ENCODE measurements at places on chromosomes 6 and 20.
A peak's percentile ranks its signal among the peaks of the same experiment; 100 is the strongest.

GRCh38 chr6:152695372-152696045 lies 2.2 kb upstream of the MYCT1 start:
- DNase-seq, result no peak

- DNase-seq, result no peak
These were observed 7.1 kb downstream of the SLC9A8 start for GRCh38 chr20:49819702-49820101.

DNA sequence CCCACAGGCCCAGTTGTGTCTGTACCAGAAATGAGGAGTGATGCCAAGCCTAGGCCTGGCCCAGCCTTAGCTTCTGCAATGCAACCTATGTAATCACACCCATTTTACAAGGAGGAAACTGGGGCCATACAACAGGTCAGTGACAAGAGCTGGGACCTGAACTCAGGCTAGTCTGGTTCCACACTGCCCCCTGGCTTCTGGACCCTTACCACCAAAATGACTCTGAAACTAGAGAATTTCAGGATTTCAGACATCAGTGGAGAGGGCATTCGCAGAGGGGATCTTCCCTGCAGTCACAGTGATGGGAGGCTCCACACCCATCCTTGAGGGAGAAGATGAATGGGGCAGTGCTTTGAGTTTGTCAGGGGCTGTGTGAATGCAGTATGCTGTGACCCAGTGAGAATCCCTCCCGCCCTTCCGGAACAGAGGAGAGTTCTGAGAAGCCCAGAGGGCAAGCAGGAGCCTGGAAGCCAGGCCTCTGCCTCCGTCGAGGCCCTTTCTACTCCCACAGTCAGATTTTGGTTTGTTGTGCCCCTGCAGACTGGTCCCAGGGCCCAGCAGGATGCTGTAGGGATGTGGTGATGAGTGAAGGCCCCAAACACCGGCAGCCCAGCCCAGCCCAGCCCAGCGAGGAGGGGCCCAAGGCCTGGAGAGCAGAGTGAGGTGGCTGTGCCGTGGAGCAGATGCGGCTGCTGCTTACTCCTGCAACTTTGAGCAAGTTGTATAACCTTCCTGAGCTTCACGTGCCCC lies 48.1 kb upstream of the MYL9 start:
- DNase-seq, result no peak

DNA sequence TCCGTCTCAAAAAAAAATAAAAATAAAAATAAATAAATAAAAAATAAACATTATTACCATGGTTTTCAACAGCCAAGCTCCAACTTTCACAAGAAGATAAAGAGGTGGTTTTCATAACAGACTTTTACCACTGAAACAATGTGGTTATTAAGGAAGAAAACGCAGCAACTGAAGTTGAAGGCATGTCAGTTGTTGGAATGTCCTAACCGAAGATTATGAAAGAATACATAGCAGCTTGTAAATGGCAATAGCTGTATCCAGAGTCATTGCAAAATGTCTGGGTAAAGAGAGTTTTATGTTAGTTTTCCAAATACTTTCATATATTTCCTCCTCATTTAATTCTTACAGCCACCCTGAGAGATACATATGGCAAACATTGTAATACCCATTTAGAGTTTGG lies 161.6 kb upstream of the MARCKS start:
- DNase-seq, result no peak

- DNase-seq, result no peak
These were observed 161.5 kb downstream of the TSHZ2 start for GRCh38 chr20:53133628-53134027.

DNA sequence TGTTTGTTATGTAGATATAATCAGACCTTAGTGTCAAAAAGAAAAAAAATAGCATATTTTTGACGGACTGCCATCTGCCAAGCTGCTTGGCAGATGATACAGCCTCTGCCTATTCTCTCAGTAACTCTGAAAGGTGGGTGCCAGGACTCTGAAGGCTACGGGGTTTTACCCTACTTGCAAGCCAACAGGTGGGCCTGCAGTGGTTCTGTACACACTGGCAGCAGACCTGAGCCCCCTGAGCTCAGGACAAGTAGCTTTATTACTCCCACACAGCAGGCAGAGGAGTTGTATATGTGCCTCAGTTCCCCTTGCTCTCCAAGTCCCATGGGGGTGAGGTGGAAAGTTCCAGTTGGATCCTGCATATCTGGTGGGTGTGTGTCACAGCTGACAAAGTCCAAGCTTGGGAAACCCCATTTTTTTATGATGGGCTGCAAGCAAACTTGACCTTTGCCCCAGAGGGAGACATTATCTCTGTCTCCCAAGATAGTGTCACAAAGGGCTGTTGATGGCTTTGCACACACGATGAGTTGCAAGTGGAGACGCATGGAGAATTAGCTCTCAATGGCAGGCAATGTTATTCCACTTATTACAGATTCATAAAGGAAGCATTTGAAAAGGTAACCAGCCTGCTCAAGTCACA lies 20.5 kb upstream of the AFDN start:
- DNase-seq, result no peak

DNA sequence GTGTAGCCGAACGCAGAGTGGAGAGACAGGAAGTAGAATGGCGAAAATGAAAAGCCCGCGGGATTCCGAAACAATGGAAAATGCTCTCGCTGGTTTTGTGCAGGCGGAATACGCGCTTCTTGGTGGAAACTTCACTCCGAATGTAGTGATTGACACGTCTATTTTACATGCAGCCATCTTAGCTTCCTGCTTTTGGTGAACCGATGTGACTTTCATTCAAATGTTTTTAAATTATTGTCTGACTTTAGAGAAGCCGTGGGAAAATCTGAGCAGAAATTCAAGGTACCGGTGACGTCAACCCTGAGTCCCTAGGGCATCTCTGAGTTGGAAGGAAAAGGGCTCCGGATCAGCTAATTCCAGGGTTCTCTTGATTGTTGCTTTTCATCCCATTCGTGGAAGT lies 11.4 kb downstream of the GPX5 start:
- peak; percentile 30 for DNase-seq

- peak; percentile 31 for DNase-seq
These were observed 12.7 kb downstream of the IGF2R start for GRCh38 chr6:159981403-159982245.

DNA sequence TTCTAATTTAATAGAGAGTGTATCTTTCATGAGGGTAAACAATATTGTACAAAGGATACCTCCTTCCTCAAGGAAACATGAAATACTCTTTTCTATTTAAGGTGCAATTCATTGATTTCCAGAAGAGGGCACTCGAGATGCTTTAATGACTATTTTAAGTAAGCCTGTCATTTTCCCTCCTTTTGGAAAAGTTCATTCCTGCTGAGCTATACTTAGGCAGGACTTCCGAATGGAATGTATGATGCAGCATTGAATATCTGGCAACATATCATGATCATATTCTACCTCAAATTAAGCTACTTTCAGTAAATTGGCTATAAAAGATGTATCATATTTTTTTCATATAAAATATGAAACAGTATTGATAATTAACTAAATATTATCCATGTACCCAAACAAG lies 5.0 kb downstream of the DST start:
- no peak for DNase-seq

DNA sequence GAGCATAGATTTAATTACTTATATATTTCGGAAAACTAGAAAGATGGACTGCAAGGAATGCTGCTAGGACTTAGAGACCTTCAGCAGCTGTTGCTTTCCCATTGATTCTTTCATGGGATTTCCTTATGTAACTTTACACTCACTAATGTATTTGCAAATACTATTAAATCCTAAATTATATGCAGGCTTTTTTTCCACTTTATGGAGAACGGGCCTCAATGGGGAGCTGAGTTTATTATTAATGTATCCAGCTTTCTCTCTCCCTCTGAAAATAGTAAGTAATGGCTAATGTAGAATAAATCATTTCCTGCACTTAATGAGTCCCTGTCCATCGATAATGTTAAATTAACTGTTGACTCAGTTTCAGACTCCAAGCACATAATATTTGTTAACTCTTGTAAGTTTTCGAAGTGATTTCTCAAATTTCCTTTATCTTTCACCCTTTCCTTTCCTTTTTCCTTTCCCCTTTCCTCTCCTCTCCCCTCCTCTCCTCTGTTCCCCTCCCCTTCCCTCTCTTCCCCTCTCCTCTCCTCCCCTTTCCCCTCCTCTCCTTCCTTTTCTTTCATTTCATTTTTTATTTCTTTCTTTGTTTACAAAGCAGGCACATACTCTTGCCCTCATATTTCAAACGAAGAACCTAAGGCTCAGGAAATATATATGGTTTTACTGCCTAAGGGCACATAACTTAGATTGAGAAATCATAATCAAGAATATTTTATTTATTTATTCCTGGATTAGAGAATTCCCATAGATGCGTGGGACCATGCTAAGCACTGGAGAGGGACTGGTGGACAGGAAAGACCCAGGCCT lies 503.6 kb downstream of the MMUT start:
- no peak for DNase-seq

- DNase-seq, result no peak
These were observed 117.6 kb upstream of the SLC2A12 start for GRCh38 chr6:134169871-134170486.

GRCh38 chr6:136956590-136957544 lies 34.8 kb downstream of the SLC35D3 start:
- no peak for DNase-seq

DNA sequence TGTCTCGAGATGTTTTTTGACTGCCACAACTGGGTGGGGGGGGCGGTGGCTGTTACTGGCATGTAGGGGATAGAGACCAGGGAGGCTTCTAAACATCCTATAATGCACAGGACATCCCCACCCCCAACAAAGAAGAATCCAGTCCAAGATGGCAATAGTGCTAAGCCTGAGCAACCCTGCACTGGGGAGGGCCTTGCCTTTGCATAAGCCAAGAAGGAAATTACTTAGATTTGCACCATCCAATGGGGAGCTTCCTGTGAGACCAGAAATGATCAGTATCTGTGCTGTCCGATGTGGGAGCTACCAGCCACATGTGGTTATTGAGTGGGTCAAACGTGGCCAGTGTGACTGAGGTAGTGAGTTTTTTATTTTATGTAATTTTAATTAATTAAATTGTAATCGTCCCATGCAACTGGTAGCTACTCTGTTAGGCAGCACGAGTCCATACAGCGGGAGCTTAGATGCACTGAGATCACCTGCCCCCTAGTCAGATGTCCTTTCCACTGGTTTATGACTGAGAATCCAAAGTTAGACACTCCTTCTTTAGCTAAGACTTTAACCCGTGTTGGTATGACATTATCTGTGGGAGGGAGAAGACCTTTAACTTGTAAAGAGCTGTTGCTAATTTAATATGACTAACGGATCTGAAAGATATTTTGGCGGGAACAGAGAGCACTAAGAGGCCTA lies 97.4 kb upstream of the NEDD9 start:
- no peak for DNase-seq

GRCh38 chr20:54047720-54048119 lies 22.7 kb downstream of the BCAS1 start:
- no peak for DNase-seq

GRCh38 chr6:31689249-31690110 lies 8.6 kb upstream of the LY6G5C start:
- no peak for DNase-seq

GRCh38 chr20:3698591-3699001 lies 13.8 kb downstream of the SIGLEC1 start:
- no peak for DNase-seq

DNA sequence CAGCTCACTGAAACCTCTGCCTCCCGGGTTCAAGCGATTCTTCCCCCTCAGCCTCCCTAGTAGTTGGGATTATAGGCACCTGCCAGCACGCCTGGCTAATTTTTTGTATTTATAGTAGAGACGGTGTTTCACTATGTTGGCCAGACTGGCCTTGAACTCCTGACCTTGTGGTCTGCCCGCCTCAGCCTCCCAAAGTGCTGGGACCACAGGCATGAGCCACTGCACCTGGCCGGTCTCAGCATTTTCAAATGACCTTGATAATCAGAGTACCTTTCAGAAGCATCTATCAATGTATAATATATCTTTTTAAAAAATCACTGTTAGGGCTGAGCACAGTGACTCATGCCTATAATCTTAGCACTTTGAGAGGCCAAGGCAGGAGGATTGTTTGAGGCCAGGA lies 143.0 kb downstream of the DOK5 start:
- no peak for DNase-seq

DNA sequence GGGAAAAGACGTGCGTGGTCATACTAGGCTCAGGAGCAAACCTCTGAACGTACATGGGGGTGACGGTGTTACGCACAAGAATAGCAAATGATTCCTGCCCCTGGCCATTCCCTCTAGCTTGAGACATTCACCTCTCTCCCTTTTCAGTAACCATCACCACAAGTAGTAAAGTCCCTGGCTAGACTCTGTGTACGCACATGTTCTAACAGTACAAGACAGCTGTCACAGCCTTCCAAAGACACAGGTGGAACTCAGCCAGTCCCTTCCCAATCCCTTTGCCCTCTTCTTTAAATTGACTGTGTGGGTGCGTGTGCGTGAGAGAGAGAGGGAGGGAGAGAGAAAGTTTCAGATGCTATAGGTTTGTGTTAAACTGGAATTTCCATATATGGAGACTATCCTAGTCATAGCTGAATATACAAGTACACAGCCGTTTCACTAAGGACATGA lies 67.3 kb downstream of the LY86 start:
- DNase-seq, result no peak

- no peak for DNase-seq
These were observed 144.6 kb downstream of the ELOVL4 start for GRCh38 chr6:79802657-79803300.

DNA sequence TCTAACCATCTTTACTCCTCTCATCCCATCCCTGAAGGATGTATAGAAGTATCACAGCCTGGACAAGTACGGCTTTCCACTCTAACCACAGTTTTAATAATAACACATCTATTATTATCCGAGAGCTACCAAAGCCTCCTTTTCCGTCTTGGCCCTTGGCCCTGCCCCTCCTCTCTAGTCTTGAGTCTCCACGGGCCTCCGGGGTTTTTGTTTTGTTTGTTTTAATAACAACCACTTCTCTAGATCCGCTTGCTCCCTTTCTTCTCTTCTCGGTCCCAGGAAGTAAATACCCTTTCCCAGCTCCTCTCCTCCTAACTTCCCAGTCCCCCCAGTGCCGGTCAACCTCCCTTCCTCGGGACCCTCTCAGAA lies 661 bp downstream of the LCA5 start:
- no peak for DNase-seq

GRCh38 chr6:72861935-72862432 lies 240.1 kb downstream of the KCNQ5 start:
- DNase-seq, result no peak

DNA sequence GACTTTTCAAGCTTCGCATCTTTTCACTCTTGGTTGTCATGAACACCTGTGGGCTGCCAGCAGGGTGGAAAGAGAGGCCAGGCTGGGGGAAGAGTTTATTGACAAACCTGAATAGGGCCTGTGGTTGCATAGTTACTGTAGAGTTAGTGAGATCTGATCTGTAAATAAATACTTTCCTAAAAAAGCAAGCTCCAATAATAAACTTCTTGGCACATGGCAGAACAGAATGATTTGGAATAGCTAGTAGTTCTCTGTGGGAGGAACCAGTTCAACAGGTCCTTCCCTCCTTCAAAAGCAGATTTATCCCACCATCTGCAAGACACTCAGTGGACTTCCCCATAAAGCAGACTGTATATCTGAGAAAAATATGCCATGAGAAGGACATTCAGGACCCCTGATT lies 445.0 kb downstream of the HACE1 start:
- DNase-seq, result no peak

Measured in naive thymus-derived CD4-positive, alpha-beta T cell (primary cell).